Fibroblast of upper back skin (primary cell): ENCODE measurements at places on chromosomes 4 and X.

DNA sequence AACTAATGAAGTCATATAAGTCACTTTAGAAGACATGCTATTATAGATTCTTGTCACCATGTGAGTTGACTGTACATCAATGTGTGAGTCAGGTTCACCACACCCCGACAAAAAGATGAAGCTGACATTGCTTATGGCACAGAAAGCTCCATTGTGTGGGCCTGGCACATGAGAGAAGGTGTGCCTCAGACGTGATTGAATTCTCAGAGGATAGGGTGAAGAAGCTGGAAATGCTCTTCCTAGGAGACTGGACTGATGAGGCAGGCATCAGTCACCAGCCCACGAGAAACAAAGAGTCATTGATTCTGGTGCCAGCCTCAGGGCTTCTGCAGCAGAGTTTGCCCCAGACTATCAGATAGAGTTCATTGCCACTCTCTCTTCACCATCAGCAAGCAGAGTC is 35.9 kb upstream of the LRAT start:
- no peak for DNase-seq

GRCh38 chrX:105662248-105662647 is 160.1 kb upstream of the NRK start:
- DNase-seq, result no peak

- no peak for DNase-seq
Observed at GRCh38 chr4:61824454-61824853, 624.3 kb downstream of the ADGRL3 start.

DNA sequence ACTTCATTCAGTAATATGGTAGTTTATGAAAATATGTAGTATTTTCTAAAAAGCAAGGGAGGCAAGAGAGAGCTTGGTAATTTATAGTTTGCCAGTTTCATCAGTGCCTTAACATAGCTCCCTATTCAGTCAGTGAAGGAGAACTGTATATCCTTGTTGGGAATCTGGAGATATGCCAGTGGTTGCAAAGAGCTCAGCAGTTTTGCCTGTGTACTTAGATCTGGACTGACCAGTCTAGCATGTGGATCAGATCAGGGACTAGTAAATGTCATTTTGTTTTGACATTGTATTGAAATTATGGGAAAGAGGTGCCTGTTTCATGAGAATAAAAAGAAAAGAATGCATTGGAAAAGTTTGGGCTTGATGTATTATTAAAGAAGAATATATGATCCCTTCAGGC is 88.6 kb downstream of the ZIC3 start:
- no peak for DNase-seq

- DNase-seq, result no peak
Observed at GRCh38 chrX:107117993-107118321, 665 bp downstream of the RBM41 start.

- no peak for DNase-seq
Observed at GRCh38 chr4:20901851-20902250, 201.6 kb downstream of the PACRGL start.

- DNase-seq, result no peak
Observed at GRCh38 chrX:154121961-154122360, 22.1 kb upstream of the OPN1LW start.

DNA sequence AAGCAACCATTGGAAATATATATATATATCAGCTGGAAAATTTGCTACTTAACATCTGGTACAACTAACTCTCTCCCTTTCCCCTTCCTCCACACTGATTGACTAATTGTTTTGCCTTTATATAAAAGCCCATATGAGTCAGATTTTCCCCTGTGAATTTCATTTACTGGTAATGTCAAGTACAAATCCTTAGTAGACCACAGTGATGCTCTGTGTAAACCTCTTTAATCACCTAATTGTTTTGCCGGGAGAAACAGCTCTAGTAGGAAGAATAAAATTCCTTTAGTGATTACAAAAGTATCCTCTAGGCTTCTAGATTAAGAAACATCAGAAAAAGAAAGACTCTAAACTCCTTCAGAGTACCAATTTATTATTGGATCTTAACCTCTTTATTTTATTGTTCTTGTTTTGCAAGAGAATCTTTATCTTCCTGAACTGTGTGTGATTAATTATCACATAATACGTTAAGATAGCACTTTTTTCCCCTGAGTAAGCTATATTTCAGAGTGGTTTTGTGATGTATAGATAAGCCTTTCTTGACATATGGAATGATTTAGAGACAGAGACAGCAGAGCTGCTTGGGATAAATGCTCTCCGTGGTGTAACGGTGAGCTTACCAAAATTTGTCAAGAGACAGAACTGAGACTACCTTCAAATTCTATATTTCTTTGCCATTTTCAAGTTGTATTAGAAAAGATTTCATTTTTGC is 1606.4 kb upstream of the TENM3 start:
- peak; percentile 82 for DNase-seq

- DNase-seq, result no peak
Observed at GRCh38 chr4:69843932-69844331, 16.0 kb downstream of the SULT1E1 start.

DNA sequence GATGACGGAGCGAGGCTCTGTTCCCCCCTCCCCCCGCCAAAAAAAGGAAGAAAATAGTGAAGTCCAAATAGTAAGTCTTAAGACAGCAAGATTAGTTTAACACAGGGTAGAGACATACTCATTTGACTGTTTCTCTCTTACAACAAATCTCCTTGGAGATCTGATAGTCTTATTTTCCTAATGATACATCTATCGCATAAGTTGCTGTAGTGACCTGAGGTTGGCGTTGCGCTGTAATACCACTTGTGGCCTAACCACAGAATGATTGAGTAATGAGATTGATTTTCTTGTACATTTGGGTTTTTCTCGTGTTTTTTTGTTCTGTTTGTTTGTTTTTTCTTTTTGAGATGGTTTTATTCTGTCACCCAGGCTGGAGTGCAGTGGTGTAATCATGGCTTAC is 27.2 kb downstream of the OCIAD1 start:
- no peak for DNase-seq

- peak; percentile 89 for DNase-seq
Observed at GRCh38 chrX:39196192-39197102, 395.2 kb downstream of the MID1IP1 start.

- no peak for DNase-seq
Observed at GRCh38 chr4:47762376-47763266, 75.2 kb downstream of the CORIN start.

GRCh38 chr4:1232661-1233621 is 16.0 kb downstream of the CTBP1 start:
- no peak for DNase-seq

DNA sequence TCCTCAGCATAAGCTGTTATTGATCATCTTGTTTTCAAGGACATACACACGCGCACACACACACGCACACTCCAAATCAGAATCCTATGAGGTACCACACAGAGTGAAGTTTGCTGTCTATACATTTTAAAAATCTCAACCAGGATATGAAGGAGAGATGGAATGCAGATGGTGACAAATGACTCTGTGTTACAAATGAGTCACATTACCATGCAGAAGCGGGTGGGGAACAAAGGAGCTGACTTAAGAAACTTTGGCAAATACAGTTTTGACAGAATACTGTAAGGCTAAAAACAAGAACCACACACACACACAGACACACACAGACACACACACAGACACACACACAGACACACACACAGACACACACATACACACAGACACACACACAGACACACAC is 81.7 kb downstream of the RELL1 start:
- peak; percentile 58 for DNase-seq

DNA sequence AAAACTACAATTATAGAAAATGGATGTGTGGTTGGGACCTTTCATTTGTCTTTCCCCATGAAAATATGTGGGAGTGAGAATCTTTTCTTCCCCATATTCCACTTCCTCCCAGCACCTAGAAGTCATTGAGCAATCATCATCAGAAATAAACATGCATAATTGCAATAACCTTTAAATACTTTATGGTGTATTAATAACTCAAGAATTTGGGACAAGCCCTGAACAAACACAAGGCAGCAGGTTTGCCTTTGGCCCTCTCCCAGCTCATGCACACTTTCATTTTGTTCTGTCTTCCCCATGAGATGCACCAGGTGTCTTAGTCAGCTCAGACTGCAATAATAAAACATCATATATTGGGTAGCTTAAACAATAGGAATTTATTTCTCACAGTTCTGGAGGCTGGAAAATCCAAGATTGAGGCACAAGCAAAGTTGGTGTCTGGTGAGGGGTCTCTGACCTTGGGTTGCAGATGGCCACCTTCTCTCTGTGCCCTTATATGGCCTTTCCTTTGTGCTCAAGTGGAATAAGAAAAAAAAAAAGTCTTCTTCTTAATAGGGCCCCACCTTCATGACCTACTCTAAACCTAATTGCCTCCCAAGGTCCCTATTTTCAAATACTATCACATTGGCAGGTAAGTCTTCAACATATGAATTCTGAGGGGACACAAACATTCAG is 34.7 kb upstream of the TMEM184C start:
- DNase-seq, result peak; percentile 77

- no peak for DNase-seq
Observed at GRCh38 chr4:25346913-25347312, 30.1 kb upstream of the ANAPC4 start.

DNA sequence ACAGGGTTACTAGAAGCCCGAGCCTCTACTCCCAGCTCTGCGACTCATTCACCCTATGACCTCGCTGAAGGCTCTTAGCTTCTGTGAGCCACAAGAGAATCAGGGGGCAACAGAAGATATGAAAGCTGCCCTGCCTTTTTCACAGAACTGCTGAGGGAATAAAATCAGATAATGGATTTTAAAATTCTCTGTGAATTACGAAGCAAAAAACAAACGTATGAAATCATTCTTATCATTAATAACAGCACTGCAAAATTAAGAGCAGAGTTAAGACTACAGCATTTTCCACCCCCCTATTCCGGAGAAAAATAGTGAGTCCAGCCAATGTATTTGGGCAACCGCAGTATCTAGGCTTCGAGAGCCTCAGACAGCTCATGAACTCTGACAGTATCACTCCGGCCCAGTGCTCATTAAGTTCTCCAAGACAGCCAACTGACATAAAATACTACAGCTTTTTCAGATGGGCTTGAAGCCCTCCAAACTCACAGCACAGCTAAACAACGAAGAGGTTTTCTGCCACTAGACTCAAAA is 33.4 kb downstream of the AFAP1 start:
- no peak for DNase-seq

GRCh38 chrX:7709845-7710244 is 133.1 kb upstream of the VCX start:
- no peak for DNase-seq

DNA sequence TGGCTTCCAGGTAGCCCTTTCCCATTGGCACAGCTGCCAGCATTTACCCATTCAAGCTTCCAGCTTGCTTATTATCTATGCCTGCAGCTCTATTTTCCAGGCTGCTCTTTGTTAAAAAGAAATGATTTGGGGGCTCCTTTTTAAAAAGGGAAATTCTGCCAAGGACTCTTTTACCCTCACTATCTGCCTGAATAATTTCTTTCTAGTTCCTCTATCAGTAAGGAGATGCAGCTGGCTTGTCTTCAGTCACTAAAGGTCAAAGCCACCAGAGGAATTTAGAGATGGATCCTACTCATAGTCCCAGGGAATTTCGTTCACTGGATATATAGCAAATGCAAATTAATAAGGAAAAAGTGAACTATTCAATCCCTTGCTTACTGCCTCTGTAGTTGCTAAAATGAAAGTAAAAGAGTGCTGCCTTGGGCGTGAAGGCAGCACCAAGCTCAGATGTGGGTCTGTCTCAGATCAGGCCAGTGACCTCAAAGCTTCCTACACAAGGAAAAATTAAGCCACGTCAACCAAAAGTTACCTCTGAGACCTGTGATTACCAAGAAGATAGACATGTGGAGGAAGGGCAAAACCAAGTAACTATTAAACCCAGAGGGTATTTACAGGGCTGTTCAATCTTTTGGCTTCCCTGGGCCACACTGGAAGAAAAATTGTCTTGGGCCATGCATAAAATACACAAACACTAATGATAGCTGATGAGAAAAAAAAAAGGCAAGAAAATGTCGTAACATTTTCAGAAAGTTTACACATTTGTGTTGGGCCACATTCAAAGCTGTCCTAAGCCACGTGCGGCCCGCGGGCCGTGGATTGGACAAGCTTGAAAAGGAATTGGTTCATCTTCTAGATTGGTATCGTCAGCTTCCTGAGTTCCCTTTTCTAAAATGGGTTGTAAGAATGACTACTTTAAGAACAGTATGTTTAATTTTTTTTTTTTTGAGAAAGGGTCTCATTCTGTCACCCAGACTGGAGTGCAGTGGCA is 5.3 kb downstream of the ARSF start:
- DNase-seq, result no peak

GRCh38 chrX:18898091-18898490 is 85.8 kb downstream of the PHKA2 start:
- no peak for DNase-seq

GRCh38 chr4:169404960-169405359 is 134.2 kb upstream of the SH3RF1 start:
- DNase-seq, result no peak

DNA sequence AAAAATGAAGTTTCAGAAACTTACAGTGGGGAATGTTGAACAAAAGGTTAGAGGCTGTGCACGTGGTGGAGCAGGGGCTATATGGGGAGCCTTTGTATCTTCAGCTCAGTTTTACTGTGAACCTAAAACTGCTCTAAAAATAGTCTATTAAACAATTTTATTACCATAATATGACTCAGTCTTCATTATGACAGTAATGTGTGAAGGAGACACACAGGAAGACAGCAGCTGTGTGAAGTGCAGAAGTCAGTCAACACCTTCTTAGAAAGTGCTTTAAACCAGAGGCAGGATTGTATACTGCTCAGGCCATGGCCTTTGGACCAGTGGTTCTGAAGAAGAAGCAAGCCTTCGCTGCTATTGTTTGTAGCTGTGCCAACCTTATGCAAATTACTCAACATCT is 89.7 kb downstream of the ARHGAP10 start:
- DNase-seq, result no peak

DNA sequence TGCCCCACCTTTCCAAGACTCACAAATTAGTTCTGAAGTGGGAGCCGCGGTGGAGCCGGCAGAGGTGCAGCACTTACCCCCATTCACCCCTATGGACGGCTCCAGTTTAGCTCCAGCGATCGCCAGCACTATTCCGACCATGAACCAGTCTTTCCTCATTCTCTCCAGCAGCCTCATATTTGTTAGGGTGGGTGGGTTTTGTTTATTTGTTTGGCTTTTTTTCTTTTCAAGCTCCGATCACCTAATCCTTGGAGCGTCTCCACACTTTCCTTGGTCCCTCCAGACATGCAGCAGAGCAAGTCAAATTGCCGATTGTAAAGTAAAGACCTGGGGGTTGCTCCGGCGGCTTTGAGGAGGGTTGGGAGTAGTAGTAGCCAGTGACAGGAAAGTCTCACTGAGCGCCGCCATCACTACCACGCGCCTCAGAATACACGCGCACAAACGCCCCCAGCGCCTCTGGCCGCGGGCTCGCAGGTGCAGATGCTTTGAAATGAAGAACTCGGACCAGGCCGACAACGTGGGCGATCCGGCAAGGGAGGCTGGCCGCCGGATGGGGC is at the start of gene SLC10A7:
TSS of gene SLC10A7 (minus strand) at position 400 of the 557 bp plus-strand sequence. CDS start at position 177, 223 bp downstream.
- DNase-seq, result peak; percentile 71

GRCh38 chr4:133565379-133565778 is 416.3 kb downstream of the PCDH10 start:
- DNase-seq, result peak; percentile 67

- DNase-seq, result peak; percentile 64
Observed at GRCh38 chr4:165207431-165208220, at the start of gene KLHL2. Gene KLHL2 (plus strand): TSS chr4:165207561. CDS start chr4:165207877, 316 bp downstream.
